ENCODE measurements at places on chromosomes 11 and 22. TPM values are rescaled to one million over a fixed set of nuclear protein-coding genes. Genes with fewer than 3 reads are reported as not detected.

MAJIN gene
- not detected for total RNA-seq

LAYN gene
- total RNA-seq: 92.5 TPM

CKAP5 gene
- total RNA-seq: 82.8 TPM

RIBC2 gene
- 0.28 TPM for total RNA-seq

TRAPPC4 gene
- 151 TPM for total RNA-seq

CDC45 gene
- 37.5 TPM for total RNA-seq

CBLIF gene
- total RNA-seq: not detected

TXN2 gene
- 49.6 TPM for total RNA-seq

DNA sequence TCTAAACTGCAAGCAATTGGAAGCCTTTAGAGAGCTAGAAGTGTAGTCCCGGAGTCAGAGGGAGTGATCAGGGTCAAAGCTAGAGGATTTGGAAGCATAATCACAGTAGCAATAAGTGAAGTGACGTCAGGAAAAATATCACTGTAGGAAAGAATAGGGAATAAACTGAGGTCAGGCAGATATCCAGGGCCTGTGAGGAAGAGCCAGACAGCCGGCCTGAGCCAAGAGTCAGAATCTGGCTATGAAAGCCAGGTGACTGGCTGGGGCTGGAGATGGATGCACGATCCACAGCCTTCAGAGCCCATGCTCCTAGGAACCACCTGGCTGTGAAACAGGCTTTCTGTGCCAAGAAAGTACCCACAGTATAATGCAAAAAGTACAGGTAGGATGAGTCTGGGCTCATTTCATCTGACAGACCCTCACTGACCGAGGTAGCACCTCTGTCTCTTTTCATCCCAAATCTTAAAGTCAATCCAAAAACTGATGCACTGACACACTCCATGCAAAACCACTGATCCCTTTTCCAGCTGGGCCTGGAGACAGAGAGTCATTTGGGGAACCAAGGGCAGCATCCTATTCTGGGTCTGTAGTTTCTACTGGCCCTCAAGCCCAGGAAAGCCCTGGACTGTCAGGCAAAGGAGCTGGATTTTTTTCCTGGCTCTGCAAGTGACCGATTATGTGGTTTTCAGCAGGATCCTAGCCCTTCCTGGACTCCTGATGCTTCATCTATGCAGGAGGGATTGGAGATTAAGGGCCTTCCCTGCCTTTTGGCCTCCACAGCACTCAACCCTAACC is 21.3 kb downstream of the TRIM66 start:
- no peak for DNase-seq

- no peak for DNase-seq
Measured at GRCh38 chr22:25494774-25495173, 69.7 kb upstream of the GRK3 start.

DNA sequence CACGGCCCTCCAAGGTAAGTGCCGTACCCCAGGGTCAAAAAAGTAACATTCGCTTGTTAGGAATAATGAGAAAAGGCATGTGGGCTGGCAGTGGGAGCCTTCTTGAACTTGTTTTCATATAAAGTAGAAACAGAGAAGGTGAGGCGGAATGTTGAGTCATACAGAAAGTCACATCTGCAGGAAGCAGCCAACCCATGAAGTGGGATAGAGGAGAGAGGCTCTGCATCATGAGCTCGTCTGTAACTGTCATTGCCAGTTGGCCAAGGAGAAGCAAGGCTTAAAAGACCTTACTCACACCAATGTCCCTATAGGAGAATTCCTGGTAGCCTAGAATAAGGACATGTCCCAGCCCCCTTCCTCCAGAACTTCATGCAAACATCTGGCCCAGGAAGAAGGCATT is 253.3 kb downstream of the BUD13 start:
- DNase-seq: no peak

- DNase-seq: peak; percentile 59
Measured at GRCh38 chr11:46278387-46279125, 1.1 kb downstream of the CREB3L1 start.

DNA sequence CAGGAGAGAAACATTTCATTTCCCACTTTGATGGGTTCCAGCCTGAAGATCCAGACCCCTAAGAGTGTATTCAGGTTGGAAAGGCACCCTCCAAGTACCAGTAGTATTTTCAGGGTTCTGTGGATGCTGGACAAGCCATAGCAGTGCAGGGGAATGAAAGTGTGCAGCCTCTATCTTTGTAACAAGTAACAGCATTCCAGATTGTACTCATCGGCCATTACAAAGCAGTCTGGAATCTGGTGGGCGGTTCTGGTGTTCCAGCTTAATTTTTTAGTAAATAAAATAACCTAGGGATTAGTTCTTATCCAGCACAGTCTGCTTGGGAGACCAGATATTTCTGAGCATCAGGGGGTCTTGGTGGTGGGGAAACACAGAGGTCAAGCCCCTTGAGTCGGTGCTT is 22.6 kb downstream of the APLNR start:
- peak; percentile 86 for DNase-seq

- DNase-seq: peak; percentile 29
Measured at GRCh38 chr11:69156673-69157155, 979 bp downstream of the SMIM38 start.

DNA sequence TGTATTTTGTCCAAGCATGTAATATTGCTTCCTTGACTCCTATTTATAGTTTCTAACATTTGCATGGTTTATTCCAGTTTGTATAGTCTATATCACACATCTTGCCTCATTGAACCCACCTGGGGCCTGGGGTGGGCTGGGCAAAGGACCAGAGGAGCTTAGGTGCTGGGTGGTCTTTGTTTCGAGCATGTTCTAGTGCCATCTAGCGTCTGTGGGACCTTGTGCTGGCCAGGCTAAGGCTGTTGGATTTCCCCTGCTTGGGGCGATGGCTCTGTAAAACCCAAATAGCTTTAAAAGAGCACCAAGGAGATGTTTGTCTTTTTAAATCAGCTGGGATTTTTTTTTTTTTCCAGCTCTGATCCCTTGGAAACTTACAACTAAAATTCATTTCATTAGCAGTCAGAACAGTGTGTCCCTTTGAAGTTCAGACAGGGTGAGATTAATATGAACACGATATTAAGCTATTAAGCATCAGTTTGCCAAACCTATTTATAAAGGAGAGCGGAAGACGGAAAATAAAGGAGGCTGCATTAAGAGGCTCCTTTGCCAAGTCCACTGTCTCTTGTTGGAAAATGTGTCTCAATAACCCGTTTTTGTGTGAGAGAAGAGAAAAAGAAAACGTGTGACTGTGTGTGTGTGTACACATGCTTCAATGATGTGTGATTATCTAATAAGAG is 157.4 kb downstream of the COMMD9 start:
- DNase-seq: peak; percentile 63

DNA sequence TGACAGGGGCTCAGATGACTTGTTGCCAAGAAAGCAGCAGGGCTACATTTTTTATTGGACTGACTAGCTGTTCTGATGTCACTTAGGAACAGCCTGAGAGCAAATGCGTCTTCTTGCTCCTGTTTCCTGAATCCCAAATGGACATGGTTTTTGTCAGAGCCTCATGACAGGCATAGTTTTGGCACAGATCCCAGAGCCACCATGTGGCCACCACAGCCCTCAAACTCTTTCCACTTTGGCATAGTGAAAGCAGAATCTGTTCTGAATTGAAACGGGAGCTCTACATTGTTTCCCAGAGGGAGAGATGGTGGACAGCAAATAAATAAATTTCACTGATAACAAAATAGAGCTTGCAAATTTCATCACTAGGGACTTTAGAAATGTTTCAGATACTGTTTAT is 222.2 kb downstream of the C11orf87 start:
- DNase-seq: no peak

- no peak for DNase-seq
Measured at GRCh38 chr11:34754171-34754823, 133.4 kb downstream of the EHF start.

- no peak for DNase-seq
Measured at GRCh38 chr11:61553373-61554171, 27.3 kb downstream of the SYT7 start.

DNA sequence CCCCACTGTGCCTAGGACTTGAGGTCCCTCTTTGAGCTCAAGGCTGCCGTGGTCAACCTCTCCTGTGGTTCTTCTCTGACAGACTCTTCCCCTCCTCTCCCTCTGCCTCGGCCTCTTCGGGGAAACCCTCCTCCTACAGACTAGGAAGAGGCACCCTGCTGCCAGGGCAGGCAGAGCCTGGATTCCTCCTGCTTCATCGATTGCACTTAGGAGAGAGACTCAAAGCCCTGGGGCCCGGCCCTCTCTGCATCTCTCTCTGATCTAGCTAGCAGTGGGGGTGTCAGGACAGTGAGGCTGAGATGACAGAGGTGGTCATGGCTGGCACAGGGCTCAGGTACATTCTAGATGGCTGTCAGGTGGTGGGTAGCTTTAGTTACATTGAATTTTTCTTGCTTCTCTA is 63.6 kb upstream of the EMID1 start:
- no peak for DNase-seq
